ENCODE measurements at places on chromosomes 4 and X. TPM values are rescaled to one million over a fixed set of nuclear protein-coding genes. Genes with fewer than 3 reads are reported as not detected.

Gene ARHGAP36
- total RNA-seq: not detected

Gene PABPC1L2B
- total RNA-seq: not detected

Gene PLXNB3
- total RNA-seq: 2.6 TPM

Gene MSANTD1
- total RNA-seq: not detected

Gene DCHS2
- not detected for total RNA-seq

Gene AP1S2
- 60.6 TPM for total RNA-seq

Gene SCML2
- 0.29 TPM for total RNA-seq

Gene MTNR1A
- not detected for total RNA-seq

Gene HEPH
- total RNA-seq: 2.0 TPM

Gene DCLK2
- 3.5 TPM for total RNA-seq

Gene LANCL3
- not detected for total RNA-seq

Gene ERAS
- not detected for total RNA-seq

Gene NDST4
- total RNA-seq: 0.29 TPM

Gene TCEAL6
- total RNA-seq: not detected

Gene PORCN
- total RNA-seq: 20.2 TPM

Gene SOX3
- total RNA-seq: not detected

Gene CD38
- total RNA-seq: not detected

Gene FSTL5
- total RNA-seq: not detected

Gene PUDP
- total RNA-seq: 15.3 TPM

Gene TEX11
- total RNA-seq: not detected

Gene ADH7
- total RNA-seq: not detected

Gene MAGEB1
- total RNA-seq: not detected

Gene CXCL11
- total RNA-seq: not detected

Gene HTN1
- total RNA-seq: not detected

Gene TACR3
- total RNA-seq: not detected
